ENCODE measurements at places on chromosomes 1 and 21.
A peak's percentile ranks its signal among the peaks of the same experiment; 100 is the strongest.

DNA sequence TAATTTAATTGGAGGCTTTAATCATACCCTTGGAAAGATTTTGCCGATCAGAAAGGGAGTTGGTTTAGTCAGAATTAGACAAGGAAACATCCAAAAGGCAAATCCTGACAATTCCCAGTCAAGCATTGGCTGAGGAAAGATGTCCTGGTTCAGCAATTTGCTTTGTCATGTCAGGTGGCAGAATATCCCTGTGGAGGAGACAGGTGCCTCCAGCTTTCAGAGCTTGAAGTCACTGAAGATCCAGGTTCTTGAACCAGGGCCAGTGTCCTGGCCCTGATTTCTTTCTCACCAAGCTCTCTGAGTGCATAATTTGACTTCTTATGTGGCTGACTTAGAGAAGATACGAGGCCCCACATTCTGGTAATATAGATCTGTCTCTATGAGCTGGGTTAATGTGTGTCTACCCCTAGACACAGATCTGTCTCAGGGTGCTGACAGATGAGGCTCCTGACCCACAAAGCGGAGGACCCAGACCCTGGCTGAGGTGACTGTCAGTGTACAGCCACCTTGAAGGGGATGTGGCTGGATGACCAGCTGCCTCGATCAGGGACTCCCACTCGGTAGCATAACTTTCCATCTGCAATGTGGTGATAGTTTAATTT, 118.9 kb downstream of the HHAT start:
- DNase-seq: no peak

- peak; percentile 84 for DNase-seq
These were observed 81.6 kb upstream of the ACTL8 start for GRCh38 chr1:17673329-17674072.

DNA sequence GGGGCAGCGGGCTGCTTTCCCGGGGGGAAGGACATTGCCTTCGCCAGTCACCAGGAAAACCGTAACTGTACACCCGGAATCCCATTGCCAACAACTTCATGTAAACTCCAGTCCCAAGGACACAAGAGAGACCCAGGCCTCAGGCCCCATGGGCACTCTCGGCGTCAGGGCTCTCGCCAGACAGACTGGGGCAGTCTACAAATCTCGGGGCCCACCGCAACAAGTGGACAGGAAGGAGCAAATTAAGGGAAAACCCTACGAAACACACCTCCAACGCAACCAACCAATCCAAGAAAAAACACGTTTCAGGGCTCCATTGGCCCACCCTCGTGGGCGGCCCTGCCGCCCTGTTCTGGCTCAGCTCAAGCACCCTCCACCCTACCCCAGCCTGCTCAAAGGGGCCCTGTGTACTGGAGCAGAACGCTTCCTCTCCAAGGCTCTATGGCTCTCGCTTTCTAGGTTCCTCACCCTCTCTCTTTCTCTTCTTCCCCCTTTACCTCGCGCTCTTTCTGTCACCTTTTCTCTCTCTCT, 4.6 kb upstream of the ZNF678 start:
- no peak for DNase-seq

- no peak for DNase-seq
These were observed 2.0 kb upstream of the CCN1 start for GRCh38 chr1:85578321-85579295.

- DNase-seq: no peak
These were observed 33.7 kb downstream of the PTGFRN start for GRCh38 chr1:116943438-116943837.

- DNase-seq: no peak
These were observed 75.4 kb downstream of the RGS2 start for GRCh38 chr1:192884241-192884640.

DNA sequence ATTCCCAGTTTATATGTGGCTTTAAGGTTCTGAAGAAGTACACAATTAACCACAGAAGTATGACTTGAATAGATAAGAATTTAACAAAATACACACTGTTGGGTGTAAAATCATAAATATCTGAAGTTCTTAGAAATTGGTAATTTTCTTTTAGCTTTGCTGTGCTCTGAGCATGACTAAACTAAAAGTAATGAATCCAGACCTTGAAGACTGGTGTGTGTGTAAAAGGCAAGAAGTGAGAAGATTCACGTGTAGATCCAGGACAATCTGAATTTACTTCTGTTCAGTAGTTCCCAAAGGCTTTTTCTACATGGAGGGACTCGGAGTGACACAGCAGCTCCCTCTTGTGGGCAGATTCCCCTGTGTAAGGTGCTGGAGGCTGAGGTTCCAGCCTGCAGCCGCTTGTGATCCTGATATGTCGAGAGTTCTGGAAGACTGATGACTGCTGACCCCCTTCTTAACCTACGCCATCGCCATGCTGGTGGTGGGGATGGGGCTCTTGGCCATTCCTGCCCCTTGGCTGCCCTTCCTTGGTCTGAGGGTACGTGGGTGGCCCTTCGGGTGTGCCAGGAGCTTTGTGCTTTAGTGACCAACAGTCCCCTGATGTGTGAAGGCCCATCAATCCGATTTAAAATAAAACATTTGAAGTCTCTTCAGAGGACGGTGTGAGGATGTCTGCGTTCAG, 62.7 kb downstream of the ADARB1 start:
- DNase-seq: peak; percentile 45

- no peak for DNase-seq
These were observed 25.5 kb downstream of the SLC19A1 start for GRCh38 chr21:45516671-45517151.

GRCh38 chr21:36550761-36551160, 70.8 kb upstream of the CLDN14 start:
- no peak for DNase-seq

DNA sequence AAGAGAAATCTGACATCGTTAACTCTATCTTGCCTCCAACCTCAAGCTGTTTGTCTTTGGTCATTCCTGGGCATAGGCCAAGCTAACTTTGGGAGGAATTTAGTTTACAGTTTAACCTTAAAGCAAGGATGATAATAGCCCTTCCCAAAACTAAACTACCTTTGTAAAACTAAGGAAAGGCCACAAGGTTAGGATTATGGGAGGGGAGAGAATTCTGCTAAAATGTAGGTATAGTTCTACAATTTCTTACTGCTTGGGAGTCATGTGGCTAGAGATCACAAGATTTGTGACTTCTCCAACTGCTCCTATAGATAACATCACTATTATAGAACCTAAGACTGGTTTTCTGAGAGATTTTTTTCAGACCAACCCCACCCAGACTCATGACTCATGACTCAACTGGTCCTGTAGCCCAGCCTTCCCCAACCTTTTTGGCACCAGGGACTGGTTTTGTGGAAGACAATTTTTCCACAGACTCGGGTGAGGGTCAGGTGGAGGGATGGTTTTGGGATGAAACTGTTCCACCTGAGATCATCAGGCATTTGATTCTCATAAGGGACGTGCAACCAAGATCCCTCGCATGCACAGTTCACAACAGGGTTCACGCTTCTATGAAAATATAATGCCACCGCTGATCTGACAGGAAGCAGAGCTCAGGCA, 70.7 kb upstream of the MUTYH start:
- no peak for DNase-seq

DNA sequence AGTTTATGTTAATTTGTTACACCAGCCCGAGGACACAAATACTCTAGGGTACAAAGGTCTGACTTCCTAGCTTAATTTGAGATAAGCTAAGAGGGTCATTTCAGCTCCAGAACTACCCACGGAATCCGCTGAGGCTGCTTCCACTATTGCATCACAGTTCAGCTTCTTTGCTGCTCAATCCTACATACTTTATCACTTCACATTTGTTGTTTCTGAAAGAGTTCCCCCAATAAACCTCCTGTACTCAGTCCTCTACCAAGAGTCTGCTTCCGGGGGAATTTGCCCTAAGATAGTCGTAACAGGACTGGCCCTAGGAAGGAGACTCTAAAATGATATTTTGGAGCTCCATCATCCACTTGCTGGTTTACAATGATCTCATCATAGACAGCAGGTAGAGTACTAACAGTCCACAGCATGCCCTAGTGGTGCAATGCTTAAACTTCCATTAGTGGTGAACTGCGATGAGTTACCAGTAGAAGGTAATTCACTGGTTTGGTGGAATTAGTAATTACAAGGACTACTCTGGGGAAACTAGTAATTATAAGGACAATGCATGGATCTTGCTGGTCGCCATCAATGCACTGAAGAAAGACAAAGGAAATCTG, 229.3 kb downstream of the USH2A start:
- DNase-seq: peak; percentile 8
